Subcutaneous preadipocyte (primary cell): ENCODE measurements at places on chromosomes 11 and 22. TPM values are rescaled to one million over a fixed set of nuclear protein-coding genes. Genes with fewer than 3 reads are reported as not detected.

The OR5AN1 gene
- not detected in 2 replicates for total RNA-seq

The PARVB gene
- total RNA-seq = 44.0 and 49.2 TPM in 2 replicates

The CFAP300 gene
- total RNA-seq = 2.2 and 5.1 TPM in 2 replicates

The CELSR1 gene
- total RNA-seq = 0.20 and 1.1 TPM in 2 replicates

The IGF2 gene
- 0.37 and 0.59 TPM in 2 replicates for total RNA-seq

The PTGDR2 gene
- total RNA-seq = 1.5 and 9.4 TPM in 2 replicates

The KCNK7 gene
- 0.37 TPM in 1 of 2 replicates, not detected in the other for total RNA-seq

The MPZL2 gene
- not detected in 2 replicates for total RNA-seq

The IL10RA gene
- 0.37 TPM in 1 of 2 replicates, not detected in the other for total RNA-seq

The UBASH3B gene
- total RNA-seq = 8.1 and 22.5 TPM in 2 replicates

The OR4A16 gene
- total RNA-seq = not detected in 2 replicates

The KRTAP5-5 gene
- total RNA-seq = not detected in 2 replicates

The ARHGAP42 gene
- total RNA-seq = 5.1 and 12.1 TPM in 2 replicates

The PRCP gene
- total RNA-seq = 26.5 and 28.0 TPM in 2 replicates

The TPH1 gene
- total RNA-seq = under 0.01 TPM in 2 replicates

The ISX gene
- not detected in 2 replicates for total RNA-seq

The OR51B5 gene
- total RNA-seq = not detected in 2 replicates

The BCO2 gene
- total RNA-seq = 0.73 and 0.78 TPM in 2 replicates

The GGTLC3 gene
- total RNA-seq = not detected in 2 replicates

The RIBC2 gene
- 1.1 and 1.4 TPM in 2 replicates for total RNA-seq

The KIF18A gene
- total RNA-seq = 14.0 and 22.1 TPM in 2 replicates

The FAM83F gene
- total RNA-seq = not detected in 2 replicates

The YAP1 gene
- 114 and 150 TPM in 2 replicates for total RNA-seq

The NXPE2 gene
- under 0.01 TPM in 1 of 2 replicates, not detected in the other for total RNA-seq

The TRPM5 gene
- not detected in 2 replicates for total RNA-seq

The BIRC3 gene
- 0.37 and 1.4 TPM in 2 replicates for total RNA-seq

The TUBA8 gene
- total RNA-seq = 0.39 TPM in 1 of 2 replicates, not detected in the other

The CLTCL1 gene
- total RNA-seq = 7.4 and 9.6 TPM in 2 replicates

The NCR3LG1 gene
- 14.7 and 27.6 TPM in 2 replicates for total RNA-seq

The OR5P2 gene
- not detected in 2 replicates for total RNA-seq

The SLC22A6 gene
- total RNA-seq = not detected in 2 replicates

The CCDC87 gene
- 0.37 and 0.78 TPM in 2 replicates for total RNA-seq
